ENCODE measurements at places on chromosomes 11 and 22. TPM values are rescaled to one million over a fixed set of nuclear protein-coding genes. Genes with fewer than 3 reads are reported as not detected.

Gene TMEM45B
- total RNA-seq: 0.13 TPM

Gene TRIM48
- total RNA-seq: not detected

Gene TRIM51
- not detected for total RNA-seq

Gene HEPHL1
- total RNA-seq: not detected

Gene CHRNA10
- total RNA-seq: 0.78 TPM

Gene MS4A8
- total RNA-seq: not detected

Gene OR8K5
- not detected for total RNA-seq

Gene GGTLC2
- not detected for total RNA-seq

Gene CCDC73
- not detected for total RNA-seq

Gene BTG4
- 0.18 TPM for total RNA-seq

Gene YPEL1
- 0.23 TPM for total RNA-seq

Gene HEPN1
- not detected for total RNA-seq

Gene CRYAB
- total RNA-seq: 6.0 TPM

Gene LRRC10B
- 0.25 TPM for total RNA-seq

Gene VSIG2
- not detected for total RNA-seq

Gene ART1
- not detected for total RNA-seq

Gene NAALAD2
- not detected for total RNA-seq

Gene GGTLC3
- not detected for total RNA-seq
